ENCODE measurements at places on chromosomes 12 and 14.
A peak's percentile ranks its signal among the peaks of the same experiment; 100 is the strongest.

- no peak for DNase-seq
These were observed 39.5 kb upstream of the RIN3 start for GRCh38 chr14:92473969-92474535.

- no peak for DNase-seq
These were observed 13.2 kb upstream of the RIMBP2 start for GRCh38 chr12:130729344-130729743.

DNA sequence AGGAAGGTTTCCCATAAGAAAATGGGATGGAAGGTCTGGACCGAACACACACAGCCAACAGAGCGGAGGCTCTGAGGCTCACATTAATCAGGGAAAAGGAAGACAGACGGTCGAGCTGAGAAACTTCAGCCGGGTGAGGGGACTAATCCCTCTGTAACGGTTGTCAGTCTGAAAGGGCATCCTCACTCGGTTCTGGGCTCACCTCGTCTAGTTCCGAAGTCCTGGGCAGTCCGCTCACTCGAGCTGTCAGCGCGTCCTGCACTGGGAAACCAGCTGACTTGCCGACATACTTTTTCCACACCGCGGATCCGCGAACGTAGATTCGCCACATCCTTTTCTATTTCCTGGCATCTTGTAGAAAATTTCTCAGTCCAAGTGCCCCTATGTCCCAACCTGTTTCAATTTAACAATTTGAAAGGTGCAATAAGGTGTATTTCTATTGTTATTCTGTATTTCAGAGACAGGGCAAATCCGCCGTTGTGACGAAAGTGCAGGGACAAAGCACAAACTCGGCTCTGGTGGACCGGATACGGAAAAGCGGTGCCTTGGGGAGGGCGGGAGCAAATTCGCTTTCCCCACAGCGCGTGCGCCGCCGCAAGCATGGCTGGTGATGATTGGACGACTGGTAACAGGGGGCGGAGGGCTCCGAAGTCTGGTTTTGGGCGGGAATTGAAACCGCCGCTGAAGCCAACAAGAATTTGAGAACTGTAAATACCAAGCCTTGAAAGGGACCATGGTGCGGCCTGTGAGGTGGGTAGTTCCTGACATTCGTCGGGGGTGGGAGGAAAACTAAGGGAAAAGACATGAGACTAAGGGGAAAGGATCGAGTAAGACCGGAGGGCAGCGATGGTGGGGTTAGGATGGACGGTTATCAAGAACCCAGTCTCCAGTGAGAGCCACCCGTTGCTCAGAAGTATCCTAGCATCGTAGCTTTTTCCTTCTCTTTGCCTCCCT, at the start of gene RAD51AP1:
TSS of gene RAD51AP1 (plus strand) at position 684 of the 954 bp plus-strand sequence. CDS start at position 734, 50 bp downstream.
- DNase-seq = peak; percentile 92

DNA sequence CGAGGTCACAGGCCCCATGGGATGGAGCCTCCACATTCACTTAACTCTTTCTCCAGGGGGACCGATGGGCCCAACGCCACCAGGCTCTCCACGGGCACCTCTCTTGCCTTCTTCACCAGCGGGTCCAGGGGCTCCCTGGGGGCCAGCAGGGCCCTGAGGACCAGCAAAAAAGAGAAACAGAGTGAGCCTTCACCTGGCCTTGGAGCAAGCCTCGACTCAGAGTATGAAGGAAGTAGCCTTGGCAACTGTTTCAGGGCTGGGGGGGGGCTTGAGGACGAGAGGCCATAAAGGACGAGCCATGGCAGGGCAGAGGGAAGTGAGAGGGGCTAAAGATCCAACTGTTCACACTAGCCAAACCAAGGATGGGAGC, 18.0 kb downstream of the COL2A1 start:
- no peak for DNase-seq

GRCh38 chr12:130633771-130634170, 82.3 kb downstream of the RIMBP2 start:
- DNase-seq = no peak

- no peak for DNase-seq
These were observed 1327.5 kb upstream of the FLRT2 start for GRCh38 chr14:84202486-84202885.

DNA sequence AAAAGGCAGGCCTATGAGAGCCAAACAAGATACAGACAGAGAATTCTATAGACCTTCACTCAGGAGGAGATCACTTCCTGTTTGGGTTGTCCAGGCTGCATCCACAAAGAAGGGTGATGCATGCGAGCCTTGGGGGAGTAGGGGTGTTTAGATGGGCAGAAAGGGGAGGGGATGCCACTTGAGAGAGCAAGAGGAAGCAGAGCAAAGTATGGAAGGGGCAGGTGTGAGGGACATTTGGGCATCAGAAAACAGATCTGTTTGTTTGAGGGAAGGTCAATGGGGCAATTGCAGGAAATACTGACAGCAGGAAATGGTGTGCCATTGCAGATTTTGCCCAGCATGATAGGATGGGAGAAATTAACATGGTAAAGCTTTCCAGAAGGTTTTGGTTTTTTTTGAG, 146.4 kb upstream of the FOXN3 start:
- DNase-seq = no peak

DNA sequence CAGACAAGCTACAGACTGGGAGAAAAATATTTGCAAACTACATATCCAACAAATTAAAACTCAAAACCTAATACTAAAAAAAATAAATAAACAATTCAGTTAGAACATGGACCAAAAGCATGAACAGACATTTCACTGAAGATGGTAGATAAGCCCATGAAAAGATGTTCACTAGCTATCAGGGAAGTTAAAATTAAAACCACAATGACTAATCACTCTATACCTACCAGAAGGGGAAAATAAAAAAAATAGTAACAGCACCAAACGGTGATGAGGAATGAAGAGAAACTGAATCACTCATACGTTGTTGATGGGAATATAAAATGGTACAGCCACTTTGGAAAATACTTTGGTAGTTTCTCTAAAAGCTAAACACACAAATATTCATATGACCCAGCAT, 31.1 kb upstream of the DHRS7 start:
- DNase-seq = no peak

DNA sequence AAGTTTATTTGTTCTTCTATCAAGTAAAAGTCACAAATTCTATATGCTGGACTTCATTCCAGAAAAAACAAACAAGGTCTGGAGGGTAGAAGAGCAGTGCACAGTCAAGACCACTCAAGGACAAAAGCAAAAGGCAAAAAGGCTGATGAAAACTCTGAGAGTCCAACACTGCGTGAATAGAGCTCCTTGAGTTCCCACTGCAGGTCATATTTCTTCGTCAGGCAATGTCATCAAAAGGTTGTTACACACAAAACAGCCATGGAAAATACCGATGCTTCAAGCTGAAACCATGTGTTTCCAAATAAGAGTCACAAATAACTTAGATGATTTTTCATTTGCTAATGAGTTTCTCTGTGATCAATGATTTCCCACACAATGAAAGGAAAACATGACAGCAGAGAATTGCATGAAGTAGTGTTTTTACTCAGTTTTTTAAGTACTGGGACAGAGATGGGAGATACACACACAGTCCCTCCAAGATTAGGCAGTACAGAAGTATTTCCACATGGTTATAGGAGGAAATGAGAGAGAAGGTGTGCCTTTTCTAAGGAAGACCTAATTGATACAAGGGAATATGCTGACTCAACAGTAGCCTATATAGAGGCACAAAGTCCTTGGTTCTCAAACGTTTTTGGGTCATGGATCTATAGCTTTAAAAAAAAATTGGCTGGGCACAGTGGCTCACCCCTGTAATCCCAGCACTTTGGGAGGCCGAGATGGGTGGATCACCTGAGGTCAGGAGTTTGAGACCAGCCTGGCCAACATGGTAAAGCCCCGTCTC, 177.7 kb downstream of the MED13L start:
- DNase-seq = no peak

DNA sequence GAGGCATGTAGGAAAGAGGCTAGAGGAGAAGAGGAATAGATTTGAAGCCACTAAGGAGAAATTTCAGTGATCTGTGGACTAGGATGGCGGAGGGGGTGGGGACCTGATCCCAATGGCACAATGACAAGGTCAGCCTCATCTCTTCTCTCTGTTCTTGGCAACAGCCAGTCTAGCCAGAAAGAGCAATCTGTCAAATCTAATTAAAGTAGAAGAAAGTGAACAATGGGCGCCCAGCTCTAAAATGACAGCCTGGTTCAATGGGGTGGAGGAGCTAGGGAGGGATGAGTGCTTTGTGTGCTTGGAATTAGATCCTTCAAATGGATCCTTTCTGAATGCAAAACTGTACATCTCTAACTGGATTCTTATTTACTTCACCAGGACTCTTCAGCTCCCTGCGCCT, 37.2 kb upstream of the TUBA1C start:
- DNase-seq = no peak

DNA sequence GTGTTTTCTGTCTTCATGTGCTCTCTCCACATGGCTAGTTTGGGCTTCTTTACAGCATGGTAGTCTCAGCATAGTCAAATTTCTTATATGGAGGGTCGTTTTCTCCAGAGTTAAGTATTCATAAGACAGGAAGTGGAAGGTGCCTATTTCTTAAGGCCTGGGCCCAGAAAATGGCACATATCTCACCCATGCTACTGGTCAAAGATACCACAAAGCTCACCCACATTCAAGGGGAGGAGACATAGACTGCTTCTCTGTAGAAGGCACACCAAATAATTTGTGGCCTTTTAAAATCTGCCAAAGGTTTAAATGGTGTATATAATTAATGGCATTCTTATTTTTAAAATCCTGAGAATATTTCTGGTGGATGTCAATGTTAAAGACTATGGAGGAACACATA, 44.8 kb downstream of the CCDC91 start:
- no peak for DNase-seq

DNA sequence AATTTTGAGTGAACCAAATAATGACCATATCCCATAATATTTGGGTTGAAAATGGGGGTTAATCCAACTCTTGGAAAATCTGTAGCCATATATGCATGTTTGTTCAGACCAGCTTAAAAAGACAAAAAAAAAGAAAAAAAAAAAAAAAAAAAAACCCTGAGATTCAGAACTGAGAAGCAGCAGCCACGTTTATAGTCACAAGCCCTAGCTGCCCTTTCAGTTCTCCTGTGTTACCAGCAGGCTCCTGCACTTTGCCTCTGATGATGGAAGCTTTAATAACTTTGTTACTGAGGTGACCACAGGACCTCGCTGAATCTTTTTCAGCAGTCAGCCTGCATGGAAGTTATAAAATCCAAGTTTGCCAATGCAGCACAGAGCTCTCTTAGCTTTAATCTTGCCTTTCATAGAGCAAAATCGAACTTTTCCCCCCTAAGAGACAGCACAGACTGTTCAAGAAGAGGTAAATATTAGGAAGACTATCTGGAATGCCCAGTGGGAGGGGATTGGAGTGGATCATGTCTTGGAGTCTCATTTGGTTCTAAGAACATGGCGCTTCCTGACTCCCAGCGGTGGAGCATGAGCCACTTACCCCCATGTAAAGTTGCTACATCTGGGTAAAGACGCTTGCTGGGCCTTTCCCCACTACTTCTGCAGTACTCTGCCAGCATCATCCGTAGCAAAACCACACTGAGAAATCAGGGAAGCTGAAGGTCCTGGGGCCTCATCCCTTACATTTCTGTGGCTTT, 20.6 kb downstream of the GNG2 start:
- no peak for DNase-seq

DNA sequence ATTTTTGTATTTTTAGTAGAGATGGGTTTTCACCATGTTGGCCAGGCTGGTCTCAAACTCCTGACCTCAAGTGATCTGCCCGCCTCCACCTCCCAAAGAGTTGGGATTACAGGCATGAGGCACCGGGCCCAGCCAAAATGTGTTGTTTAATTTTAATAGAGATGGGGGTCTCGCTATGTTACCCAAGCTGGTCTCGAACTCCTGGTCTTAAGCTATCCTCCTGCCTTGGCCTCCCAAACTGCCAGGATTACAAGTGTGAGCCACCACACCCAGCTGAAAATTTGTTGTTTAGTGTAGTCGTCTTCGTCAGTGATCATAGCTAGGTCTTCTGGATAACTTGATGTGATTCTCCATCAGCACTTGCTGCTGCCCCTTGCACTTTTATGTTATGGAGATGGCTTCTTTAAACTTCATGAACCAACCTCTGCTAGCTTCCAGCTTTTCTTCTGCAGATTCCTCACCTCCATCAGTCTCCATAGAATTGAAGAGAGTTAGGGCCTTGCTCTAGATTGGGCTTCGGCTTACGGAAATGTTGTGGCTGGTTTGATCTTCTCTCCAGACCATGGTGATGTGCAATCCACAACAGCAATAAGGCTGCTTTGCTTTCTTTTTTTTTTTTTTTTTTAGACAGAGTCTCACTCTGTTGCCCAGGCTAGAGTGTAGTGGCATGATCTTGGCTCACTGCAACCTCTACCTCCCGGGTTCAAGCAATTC, 13.0 kb downstream of the ISCU start:
- DNase-seq = no peak

GRCh38 chr14:92225731-92226130, 97.2 kb upstream of the SLC24A4 start:
- no peak for DNase-seq

GRCh38 chr12:114480337-114481199, 74.6 kb upstream of the TBX5 start:
- DNase-seq = no peak

DNA sequence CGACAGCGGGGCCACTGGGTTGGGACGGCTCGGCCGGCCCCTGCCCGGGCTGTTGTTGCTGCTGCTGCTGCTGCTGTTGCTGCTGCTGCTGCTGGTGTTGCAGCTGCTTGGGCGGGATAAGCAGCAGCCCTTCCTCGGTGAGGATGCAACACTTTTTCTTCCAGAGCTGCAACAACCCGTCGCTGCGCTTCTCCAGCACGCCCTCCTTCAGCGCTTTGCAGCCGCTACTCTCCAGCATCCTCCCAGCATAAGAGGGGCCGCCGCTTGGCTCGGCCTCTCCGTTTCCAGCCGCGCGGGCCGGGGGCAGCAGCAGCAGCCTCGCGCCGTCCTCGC, 529 bp downstream of the PHLDA1 start:
- DNase-seq = no peak

- no peak for DNase-seq
These were observed 75.6 kb downstream of the TGFB3 start for GRCh38 chr14:75906228-75906627.

DNA sequence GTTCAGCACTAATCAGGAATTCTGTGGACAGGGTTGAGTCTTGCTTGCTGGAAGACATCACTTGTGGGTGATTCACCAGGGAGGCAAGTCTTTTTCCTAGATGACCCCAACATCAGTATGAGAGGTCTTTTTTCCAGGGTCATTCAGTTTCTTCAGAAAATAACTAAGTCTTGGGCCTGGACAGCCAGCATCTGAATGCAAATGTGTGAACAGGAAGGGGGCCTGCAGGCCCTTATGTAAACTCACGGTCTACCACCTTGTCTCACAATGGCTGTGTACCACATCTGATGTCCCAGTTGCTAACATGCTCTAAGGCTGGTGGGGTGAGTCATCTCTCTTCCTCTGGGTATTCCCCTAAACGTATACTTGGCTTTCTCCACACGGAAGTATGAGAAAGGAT, 79.2 kb downstream of the HECTD4 start:
- DNase-seq = peak; percentile 18

- no peak for DNase-seq
These were observed 42.8 kb downstream of the TSPAN9 start for GRCh38 chr12:3119756-3120601.

GRCh38 chr12:52703878-52704277, 554 bp upstream of the KRT77 start:
- no peak for DNase-seq

GRCh38 chr12:53200107-53200457, 7.0 kb downstream of the ITGB7 start:
- no peak for DNase-seq
